ENCODE measurements at places on chromosomes 12 and 14.

- DNase-seq = no peak
Measured at GRCh38 chr12:21337959-21338744, 3.4 kb upstream of the SLCO1A2 start.

- DNase-seq = no peak
Measured at GRCh38 chr12:114265036-114265435, 140.9 kb downstream of the TBX5 start.

DNA sequence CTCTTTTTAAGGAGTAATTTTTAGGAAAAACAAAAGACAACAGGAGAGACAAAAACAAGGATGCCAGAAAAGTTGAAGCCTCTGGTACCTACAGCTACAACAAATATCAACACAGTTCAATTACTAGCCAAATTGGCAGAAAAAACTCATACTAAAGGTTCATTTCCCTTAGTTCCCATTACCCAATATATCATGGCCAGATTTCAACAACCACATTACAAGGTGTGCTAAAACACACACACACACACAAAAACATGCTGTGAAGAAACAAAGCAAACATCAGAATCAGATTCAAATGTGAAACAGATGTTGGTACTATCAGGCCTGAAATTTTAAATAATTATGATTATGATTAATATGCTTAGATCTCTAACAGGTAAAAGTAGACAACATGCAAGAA, 272.7 kb upstream of the CLEC14A start:
- DNase-seq = no peak

DNA sequence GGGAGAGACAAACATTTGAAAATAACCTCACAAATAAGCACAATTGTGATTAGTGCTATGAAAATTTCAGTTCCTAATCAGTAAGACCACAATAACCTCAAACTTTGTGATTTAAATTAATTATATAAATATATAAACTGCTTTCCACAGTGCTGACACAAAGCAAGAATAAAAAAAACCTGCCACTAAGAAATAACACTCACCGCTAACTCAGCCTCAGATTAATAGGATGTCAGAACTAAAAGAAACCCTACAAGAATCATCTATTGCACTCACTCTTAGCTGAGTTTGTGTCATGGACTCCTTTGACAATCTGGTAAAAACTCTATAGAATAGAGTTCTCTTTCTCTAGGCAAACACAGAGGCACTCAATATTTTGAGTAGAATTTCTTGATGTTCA, 68.4 kb downstream of the SLC41A2 start:
- no peak for DNase-seq

DNA sequence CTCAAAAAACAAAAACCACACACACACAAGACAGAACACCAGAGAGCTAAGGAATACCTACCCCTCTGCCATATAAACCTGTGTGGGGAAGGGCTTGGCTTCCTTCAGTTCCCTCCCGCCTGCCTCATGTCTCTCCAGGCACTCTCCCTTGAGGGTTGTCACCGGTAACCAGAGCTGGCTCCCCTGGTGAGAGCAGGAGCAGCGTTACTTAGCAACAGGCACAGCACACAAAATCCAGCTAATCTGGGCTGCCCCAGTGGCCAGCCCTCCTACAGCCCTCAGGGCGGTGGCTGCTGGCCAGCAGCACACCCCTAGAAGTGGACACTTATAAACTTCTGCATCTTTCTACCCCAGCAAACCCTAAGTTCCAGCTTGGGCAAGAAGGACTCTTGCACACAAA, 21.6 kb upstream of the NR4A1 start:
- peak; percentile 64 for DNase-seq

All from HFFc6 (cell line).